Cerebellar nuclear complex (tissue), 1 donor: ENCODE measurements at places on chromosomes 2 and 18.

GRCh38 chr2:88184762-88185161 is 14.6 kb downstream of the THNSL2 start:
- DNase-seq: no peak

GRCh38 chr2:180715044-180715443 is 265.4 kb upstream of the UBE2E3 start:
- no peak for DNase-seq

DNA sequence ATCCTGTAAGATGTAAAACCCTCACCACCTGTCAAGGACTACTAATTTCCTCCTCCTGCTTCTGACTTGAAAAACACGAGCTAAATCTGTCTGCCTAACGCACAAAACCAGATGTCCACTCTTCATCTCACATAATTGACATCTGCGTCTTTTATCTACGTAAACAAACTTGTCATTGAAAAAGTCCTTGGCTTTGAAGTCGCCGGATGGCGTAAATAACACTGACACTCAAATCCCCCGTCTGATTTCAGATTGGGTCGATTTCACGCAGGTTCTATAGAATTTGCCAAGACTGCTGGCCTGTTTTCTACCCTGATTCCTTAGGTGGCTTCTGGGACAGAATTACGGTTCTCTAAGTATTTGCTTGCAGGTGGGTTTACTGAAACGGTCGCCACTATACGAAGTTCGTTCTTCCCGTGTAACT is 539 bp upstream of the MOB4 start:
- no peak for DNase-seq

GRCh38 chr2:200288670-200289429 is 17.6 kb upstream of the SPATS2L start:
- no peak for DNase-seq

GRCh38 chr2:189528617-189529016 is 52.0 kb downstream of the SLC40A1 start:
- no peak for DNase-seq

- DNase-seq: no peak
Observed at GRCh38 chr2:161420406-161421074, 4.4 kb downstream of the TBR1 start.

DNA sequence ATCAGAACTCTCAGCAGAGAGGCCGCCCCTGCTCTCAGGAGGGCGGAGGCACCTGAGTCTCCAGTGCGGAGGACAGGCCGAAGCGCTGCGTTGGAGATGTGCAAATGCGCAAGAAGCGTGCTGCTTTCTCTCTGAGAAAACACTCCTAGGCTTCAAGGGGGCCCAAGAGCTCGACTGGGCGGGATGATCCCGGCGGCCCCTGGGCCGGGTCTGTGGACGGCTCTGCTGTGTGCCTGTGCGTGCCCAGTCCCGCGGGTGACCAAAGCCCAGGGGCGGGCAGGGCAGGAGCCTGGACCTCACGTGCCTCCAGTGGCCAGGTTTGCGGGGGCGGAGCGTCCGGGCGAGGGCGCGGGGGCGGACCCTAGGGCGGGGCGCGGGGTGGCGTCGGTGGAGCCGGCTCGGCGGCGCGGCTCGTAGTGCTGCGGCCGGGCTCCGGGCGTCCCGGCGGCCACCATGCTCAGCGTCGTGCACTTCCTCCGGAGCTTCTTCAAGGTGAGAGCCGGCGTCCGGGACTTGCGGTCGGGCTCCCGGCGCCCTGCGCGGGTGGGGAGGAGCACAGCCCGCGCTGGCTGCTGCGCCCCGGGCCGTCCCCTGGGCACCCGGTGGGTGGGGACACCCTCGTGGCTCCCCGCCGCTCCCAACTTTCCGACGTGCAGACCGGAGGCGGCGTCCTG is at the start of gene ARHGEF4:
TSS of gene ARHGEF4 (plus strand) at position 414 of the 674 bp plus-strand sequence. CDS start at position 454, 40 bp downstream.
- DNase-seq: no peak

DNA sequence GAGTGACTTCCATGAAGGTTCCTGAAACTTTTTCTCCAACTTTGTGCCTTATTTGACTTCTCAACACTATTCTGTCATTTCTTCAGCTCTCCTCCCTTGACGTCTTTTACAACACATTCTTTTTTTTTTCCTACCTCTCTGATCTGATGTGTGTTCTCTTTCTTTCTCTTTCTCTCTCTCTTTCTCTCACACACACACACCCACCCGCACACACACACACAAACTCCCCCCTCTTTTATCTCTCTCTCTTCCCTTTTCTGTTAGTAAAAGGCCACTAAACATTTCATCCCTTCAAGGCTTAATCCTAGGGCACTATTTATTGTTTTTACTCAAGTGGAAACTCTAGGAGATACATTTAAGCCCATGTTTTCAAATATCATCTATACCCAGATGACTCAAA is 107.8 kb upstream of the CNTNAP5 start:
- no peak for DNase-seq

GRCh38 chr2:55141572-55142413 is 90.3 kb downstream of the CLHC1 start:
- DNase-seq: no peak

GRCh38 chr2:176582990-176583481 is 313.8 kb downstream of the MTX2 start:
- DNase-seq: no peak

- DNase-seq: no peak
Observed at GRCh38 chr2:135023886-135024485, 23.3 kb downstream of the MAP3K19 start.

DNA sequence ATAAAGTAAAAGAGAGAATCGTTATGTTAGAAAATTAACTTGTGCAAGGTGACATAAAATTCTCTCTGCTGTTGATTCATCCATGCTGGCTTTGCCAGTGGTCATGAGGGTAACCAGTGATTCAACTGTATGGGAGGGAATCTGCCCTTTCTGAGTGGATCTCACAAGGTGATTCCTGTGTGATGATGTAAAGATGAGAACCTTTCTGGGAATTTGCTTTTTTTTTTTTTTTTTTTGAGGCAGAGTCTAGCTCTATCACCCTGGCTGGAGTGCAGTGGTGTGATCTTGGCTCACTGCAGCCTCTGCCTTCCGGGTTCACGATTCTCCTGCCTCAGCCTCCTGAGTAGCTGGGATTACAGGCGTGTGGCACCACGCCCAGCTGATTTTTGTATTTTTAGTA is 23.3 kb downstream of the RAB31 start:
- DNase-seq: no peak

- DNase-seq: no peak
Observed at GRCh38 chr18:46588971-46589660, 67.9 kb downstream of the LOXHD1 start.

GRCh38 chr2:212902421-212902820 is 249.0 kb downstream of the IKZF2 start:
- no peak for DNase-seq

DNA sequence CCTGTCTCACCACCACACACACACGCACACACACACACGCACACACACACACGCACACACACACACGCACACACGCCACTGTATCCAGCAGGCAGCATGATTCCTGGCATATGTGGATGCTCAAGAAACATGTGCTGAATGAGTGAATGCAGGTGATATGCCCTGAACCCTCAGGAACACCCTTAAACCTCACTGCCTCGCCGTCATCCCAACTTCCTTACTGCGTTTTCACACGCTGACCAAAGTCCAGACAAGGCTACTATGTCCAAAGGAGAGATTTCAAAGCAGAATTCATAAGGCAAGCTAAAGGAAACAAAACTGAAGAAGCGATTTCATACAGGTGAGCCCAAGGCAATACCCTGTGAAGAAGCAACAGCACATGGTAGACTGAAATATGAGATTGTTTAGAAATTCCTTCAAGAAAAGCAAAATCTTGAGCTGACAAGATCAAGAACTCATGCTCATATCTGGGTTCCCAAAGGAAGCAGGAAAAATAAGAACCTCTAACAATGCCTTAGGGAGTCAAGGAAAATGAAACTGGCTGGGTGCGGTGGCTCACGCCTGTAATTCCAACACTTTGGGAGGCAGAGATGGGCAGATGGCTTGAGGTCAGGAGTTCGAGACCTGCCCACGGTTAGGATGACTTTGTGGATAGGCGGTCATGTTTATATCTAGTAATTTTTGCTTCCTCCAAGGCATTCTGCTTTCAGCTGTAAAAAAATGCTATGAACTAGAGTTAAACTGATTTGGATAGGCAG is 69.1 kb downstream of the TNFRSF11A start:
- no peak for DNase-seq

- no peak for DNase-seq
Observed at GRCh38 chr2:227510620-227510958, 38.6 kb downstream of the AGFG1 start.

GRCh38 chr18:39724652-39725051 is 2159.1 kb upstream of the CELF4 start:
- no peak for DNase-seq

DNA sequence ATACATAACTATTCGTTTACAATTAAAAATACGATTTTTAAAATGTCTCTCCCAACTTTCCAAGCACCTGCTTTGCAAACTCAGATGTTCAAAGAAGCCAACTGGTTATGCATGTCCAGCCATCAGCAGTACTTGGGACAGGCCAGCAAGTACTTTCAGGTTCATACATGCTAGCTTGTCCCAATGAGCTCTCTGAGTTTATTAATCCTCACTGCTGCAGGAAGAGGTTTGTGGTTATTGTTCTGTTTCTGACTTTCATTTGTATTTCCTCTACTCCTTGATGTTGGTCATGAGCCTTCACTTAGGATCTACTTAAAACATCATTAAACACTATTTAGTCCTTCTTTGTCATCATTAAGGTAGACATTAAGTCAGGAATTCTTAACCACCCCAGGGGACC is 374.1 kb downstream of the LRATD1 start:
- DNase-seq: no peak

- DNase-seq: no peak
Observed at GRCh38 chr2:191666226-191666625, 11.7 kb upstream of the NABP1 start.

GRCh38 chr2:29001806-29002205 is 20.7 kb downstream of the TOGARAM2 start:
- no peak for DNase-seq

DNA sequence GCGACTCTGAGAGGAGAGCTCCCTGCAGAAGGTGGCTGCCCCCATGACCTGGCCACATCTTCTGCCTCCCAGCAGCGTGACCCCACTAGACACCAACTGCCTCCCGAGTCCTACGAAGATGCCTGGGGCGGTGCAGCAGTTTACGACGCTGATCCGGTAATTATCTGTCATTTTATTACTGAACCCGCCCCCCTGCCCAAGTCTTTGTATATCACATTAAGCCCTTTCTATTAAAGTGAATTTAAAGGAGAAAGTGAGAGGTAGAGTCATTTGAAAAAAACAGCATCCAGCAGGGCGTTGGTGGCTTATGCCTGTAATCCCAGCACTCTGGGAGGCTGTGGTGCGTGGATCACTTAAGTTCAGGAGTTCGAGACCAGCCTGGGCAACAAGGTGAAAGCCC is 33.4 kb downstream of the ABCG8 start:
- DNase-seq: no peak

DNA sequence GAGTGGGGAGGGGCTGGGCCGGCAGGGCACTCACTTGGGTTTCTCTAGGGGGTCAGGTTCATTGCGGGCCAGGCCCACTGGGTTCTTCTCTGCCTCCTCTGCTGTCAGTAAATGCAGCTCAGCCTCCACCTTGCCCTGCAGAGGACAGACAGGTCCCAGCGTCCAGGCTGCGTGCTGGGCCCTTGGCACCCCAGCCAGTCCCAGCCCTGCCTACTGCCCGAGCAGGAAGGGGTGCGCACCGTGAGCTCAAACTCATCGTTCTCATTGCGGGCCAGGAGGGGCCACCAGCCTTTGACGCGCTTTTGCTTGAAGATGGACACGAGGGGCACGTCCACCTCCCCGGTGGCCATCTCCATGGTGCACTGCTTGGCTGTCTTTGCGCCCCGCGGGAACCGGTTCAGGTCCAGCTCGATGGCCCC is 17.3 kb downstream of the OTOF start:
- no peak for DNase-seq

DNA sequence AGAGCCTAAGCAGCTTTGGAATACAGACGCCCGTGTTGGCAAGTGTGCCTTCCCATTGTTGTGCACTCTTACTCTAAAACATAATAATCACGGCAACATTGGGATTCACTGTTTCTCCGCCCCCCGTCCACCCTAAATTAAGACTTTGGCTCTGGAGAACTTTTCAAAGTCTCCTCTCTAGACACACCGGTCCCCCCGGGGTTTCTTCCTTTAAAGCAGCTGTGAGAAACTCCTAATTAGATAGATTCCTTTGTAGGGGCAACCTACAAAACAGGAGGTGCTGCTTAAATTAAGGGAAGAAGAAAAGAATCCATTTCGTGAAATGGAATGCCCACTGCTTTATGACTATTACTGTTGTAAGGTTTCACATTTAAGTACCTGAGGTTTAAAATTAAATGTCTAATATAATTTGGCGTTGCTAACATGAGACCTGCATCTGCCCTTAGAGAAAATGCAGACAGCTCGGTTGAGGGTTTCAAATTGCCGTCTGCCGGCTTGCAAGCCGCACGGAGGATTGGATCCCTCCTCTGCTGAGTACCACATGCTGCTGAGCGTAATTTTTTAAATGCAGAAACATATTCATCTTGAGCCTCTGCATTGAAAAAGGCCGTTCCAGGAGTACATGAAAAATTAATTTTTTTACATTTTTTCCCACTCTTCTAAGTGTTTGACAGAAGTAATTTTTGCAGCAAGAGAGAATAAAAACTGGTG is 233.3 kb downstream of the GBX2 start:
- DNase-seq: no peak

DNA sequence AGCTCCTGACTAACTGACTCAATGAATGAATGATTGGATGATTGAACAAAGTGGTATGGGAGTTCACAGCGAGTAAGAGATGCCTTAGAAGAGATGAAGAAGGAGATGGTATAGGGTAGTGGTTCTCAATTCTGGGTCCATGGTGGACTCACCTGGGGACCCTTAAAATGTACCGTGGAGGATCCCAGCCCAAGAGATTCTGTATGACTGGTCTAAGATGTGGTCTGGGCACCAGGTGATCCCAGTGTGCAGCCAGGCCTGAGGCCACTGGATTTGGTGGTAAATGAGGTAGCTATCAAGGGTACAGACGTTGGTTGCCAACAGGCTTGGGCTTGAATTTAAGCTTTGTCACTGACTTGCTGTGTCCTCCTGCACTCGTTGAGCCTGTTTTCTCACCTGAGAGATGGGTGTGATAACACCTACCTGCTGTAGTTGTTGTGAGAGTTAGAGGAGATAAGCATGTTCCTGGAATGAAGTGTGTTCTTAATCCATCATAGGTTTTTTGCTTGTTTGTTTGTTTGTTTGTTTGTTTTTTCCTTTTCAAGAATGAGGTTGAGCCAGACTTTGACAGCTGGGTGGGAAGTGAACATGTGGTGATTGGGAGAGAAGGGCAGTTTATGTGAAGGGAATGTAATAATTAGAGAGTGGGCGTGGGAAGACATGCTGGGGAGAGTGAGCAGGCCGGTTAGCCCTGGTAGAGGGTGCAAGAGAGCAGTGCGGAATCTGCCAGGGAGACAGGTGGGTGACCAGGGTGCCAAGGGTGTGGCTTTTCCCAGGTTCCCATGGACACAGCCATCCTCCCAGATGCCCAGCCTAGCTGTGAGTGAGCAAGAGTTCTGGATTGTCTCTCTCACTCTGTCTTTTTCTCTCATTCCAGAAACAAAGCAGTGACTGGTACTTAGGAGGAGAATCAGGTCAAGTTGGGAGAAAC is 31.4 kb upstream of the IL1B start:
- no peak for DNase-seq

- no peak for DNase-seq
Observed at GRCh38 chr2:230956827-230957755, 32.0 kb upstream of the GPR55 start.
